Stimulated activated CD4-positive, alpha-beta T cell treated with anti-CD3 and anti-CD28 coated beads, Interleukin-1b, Interleukin-23, amount 100 ng/mL, for 24 hours (primary cell): ENCODE measurements at places on chromosomes 2 and 18.

- no peak for DNase-seq
These were observed 46.3 kb downstream of the AQP12A start for GRCh38 chr2:240737958-240738357.

DNA sequence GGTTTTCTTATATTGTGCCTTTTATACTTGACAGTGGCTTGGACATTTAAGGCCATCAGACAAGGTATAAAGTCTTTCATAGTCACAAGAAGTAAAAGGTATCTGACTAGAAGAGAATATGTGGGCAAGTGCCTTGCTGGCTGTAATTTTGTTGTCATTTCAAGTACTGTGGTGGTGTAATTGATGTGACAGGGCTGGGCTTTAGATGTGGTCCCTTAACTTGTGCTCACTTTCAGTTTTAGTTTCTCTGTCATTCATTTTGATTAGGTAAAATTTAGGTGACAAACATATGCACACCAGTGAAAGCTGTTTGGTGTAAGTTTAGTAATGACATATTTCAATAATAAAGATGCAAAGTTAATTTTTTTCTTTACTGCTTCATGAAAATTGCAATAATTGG, 31.2 kb upstream of the TBR1 start:
- no peak for DNase-seq

GRCh38 chr2:217330647-217331046, 470.8 kb upstream of the TNP1 start:
- DNase-seq, result no peak

DNA sequence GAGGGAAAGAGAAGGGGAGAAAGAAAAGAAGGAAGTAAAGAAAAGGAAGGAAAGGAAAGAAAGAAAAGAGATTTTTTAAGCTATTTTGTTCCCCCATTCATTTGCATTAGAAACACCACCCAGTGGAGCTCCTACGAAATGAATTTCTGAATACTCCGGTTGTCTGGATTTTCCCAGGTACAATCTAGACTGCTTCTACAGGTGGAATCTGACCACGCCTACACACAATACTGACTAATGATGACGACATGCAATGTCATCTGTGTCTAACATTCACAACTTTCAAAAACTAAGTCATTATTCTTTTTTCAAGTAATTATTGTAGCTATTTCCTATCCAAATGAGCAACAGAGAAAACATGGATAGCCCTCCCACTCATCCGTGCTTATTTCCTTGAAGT, 121.7 kb downstream of the ZNF516 start:
- no peak for DNase-seq

- no peak for DNase-seq
These were observed 439.2 kb upstream of the REG3G start for GRCh38 chr2:78586316-78586715.

DNA sequence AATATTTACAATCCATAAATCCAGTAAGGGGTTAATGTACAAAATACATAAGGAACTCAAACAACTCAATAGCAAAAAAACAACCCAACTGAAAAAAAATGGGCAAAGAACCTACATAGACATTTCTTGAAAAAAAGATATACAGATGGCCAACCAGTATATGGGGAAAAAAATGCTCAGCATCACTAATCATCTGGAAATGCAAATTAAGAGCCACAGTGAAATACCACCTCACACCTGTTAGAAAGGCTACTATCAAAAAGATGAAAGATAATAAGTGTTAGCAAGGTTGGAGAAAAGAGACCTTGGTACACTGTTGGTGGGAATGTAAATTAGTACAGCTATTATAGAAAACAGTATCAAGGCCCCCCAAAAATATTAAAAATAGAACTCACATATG, 14.6 kb downstream of the AP1S3 start:
- DNase-seq, result no peak

DNA sequence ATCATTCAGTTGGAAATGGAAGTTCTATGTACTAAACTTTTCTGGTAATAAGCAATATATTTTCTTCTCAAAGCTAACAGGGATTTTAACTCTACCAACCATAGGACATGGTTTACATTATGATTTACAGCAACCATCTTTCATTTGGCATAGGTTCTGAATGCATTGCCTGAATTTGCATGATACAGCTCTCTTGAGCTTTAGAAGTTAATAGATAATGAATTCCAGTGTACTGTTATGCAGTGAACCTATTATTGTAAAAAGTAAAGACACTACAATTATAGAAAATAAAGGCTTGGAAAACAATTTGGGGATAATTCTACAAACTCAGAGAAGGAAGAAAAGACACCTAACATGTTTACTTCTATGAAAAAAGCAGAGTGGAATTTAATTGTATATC, 182.0 kb downstream of the GRB14 start:
- no peak for DNase-seq

GRCh38 chr2:11703700-11704099, 33.7 kb upstream of the NTSR2 start:
- no peak for DNase-seq
